WTC11 (cell line): ENCODE measurements at places on chromosomes 11 and 22. TPM values are rescaled to one million over a fixed set of nuclear protein-coding genes. Genes with fewer than 3 reads are reported as not detected.

DNA sequence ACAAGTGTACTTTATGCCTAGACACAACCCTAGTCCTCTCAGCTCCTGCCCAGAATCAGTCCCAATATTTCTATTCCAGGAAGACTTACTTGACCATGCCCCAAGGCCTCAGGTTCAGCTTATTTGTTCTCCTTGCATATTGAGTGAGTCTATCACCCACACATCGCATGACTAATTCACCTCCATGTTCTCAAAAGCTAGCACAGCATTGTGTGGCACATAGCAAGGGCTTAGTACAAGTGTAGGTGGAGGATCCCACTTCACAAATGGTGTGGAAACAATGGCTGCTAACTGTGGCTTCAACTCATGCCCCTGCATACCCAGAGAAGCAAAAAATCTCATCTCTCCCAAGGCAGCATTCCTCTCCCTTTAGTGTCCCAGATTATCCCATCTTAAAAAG, 602.6 kb upstream of the API5 start:
- no peak for DNase-seq

GRCh38 chr11:19975414-19975990, 184.8 kb downstream of the DBX1 start:
- no peak for DNase-seq

- no peak for DNase-seq
These were observed 354 bp downstream of the POLR2L start for GRCh38 chr11:841981-842369.

Gene SCGB1A1
- total RNA-seq: 1.1 to 1.6 TPM (median 1.2 TPM) in 3 replicates
